Dermis blood vessel endothelial cell (primary cell): ENCODE measurements at places on chromosomes 12 and 14.
A peak's percentile ranks its signal among the peaks of the same experiment; 100 is the strongest.

DNA sequence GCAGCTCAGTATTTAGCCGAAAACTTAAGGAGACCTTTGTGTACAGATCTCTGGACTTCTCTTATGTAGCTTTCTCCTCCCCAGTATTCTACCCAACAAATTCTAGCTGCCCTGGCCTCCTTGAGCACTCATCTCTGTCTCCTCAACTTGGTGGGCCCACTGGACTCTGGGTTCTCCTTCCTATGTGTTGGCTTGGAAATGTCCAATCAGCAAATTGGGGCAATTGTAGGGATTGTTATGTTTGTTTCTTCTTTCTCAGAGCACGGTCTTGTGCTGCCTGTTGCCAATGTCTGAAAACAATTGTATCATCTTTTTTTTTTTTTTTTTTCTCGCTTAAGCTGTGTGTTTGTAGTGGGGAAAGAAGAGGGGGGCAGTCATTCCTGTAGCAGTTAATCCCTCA is 30.2 kb downstream of the NTN4 start:
- no peak for DNase-seq

DNA sequence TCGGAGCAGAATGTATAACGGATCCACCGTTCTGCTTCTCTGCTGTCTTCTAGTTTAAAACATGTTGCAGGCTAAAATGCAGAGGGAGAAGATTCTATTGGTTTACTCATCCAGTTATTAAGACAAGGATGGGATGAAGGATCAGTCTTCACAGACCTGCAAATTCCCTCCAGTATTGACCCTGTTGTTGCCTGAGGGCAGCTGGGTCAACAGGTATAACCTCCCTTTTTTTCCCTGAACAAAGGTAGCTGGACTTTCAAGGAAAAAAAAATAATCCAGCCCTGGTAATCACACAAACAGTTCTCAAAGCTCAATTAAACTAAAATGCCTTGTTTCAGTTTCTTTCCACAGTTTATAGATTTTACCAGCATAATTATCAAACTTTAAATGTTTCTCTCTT is 480.6 kb downstream of the ZFP36L1 start:
- DNase-seq, result no peak

DNA sequence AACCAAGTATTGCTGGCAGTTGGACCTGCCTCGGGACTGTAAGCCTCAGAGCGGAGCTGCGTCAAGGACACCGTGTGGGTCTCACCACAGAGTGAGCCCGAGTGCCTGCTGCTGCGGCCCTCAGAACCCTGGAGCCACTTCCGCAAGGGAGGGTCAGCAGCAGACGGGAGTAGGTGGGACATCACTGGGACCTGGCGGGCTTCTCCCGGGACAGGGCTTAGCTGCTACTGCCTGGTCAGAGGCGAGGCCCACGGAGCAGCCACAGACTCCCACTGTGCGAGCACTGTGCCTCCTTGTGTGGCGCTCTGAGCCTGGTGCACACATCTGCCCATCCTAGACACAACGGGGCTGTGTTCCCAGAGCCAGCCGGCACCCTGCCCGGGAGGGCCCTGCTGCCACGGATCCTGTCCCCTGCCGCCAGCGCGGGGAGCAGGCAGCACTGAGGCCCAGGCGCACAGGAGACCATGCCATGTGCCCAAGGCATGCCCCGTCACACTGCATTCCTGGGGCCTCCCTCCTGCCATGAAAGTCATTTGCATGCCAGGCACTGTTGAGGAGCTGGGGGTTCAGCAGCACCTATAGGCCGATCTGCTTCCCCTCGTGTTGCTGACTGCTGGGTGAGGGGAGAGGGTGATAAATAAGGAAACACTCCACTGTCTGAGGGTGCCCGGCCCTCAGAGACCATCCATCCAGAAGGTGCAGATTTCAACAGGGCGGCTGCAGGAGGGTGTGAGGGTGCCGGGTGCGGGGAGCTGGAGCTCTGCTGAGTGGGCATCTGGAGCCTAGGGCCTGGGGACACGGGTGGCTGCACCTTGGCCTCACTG is 10.0 kb downstream of the HIP1R start:
- no peak for DNase-seq

DNA sequence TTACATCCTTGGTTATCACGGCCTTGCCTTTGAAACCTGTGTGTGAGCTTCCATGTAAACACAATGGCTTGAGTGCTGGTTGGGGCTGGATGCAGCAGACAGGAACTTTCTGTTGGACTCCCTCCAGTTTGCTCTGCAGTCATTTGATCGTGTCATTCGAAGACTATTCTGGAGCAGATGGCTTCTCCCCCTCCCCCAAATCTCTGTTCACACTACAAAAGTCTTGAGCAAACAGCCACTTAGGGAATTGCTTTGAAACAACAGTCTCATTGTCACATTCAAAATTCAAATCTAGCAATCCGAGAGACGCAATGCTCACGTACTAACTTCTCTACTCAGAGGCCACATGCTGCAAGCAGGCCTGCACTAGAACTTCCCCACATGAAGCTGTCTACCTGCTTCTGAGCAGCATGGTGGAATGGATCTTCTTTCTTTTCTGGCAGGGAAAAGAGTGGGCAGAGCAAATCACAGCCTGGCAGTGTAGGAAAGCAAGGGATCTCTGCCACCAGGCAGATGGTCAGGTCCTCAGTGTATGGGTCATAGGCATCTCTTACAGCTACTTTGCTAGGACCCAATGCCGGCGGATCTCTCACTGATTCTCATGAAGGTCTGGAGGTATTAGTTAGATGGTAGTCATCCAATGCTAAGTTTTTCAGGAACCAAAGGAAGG is 214.2 kb downstream of the PPM1H start:
- peak; percentile 69 for DNase-seq

DNA sequence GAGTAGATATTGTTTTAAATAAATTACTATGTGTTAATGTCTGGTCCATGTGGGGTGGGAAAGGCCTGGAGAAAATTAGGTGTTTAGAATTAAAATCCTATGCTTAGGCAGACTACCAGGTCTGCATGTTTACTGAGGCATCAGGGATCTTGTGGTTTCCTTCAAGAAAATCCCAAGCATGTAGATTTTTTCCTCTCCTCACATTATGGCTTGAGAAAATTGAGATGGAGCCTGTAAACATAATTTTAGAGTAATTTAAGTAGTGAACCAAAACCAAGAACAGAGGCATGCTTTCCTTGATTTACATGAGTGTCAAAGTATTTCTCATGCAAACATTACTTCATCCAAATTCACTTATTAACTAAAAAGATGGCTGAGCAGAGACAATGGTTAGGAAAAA is 823.7 kb downstream of the AACS start:
- DNase-seq, result no peak

DNA sequence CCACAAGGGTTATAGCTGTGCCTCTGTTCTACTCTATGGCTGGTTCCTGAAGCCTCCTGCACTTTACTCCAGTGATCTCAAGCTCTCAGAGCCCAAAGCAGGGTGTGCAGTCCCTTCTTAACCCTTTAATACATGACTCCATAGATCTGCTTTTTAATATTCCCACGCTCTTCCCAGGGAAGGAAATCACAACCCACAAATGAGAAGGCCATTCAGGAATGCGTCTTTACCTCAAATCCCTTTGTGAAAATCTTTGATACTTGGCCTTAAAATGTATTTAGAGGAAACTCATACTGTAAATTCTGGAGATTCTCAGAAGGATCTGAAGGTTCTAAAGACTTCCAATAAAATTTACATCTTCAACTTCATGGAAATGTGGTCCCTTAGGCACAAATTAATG is 17.0 kb downstream of the NID2 start:
- no peak for DNase-seq

DNA sequence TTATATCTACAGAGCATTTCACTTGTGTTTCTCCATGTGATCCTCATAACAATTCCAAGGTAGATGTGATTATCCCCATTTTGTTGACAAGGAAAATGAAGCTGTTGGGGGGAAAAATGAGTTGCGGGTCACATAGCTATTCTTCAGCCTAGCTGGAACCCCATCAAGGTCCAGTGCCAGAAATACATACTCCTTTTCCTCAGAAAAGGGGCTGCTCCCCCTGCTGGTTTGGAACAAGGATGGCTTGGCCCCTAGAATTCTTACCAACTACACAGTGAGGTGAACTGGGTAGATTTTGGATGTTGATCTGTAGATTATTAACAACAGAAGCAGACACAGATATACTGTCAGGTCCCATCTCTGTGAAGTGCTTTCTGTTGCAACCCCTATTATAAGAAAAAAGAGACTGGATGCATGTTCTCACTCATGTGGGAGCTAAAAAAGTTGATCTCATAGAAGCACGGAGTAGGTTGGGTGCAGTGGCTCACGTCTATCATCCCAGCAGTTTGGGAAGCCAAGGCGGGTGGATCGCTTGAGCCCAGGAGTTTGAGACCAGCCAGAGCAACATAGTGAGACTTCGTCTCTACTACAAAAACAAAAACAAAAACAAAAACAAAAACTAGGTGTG is 8.9 kb downstream of the IKZF4 start:
- DNase-seq, result peak; percentile 82

- no peak for DNase-seq
Observed at GRCh38 chr14:80718940-80719339, 222.6 kb downstream of the CEP128 start.

DNA sequence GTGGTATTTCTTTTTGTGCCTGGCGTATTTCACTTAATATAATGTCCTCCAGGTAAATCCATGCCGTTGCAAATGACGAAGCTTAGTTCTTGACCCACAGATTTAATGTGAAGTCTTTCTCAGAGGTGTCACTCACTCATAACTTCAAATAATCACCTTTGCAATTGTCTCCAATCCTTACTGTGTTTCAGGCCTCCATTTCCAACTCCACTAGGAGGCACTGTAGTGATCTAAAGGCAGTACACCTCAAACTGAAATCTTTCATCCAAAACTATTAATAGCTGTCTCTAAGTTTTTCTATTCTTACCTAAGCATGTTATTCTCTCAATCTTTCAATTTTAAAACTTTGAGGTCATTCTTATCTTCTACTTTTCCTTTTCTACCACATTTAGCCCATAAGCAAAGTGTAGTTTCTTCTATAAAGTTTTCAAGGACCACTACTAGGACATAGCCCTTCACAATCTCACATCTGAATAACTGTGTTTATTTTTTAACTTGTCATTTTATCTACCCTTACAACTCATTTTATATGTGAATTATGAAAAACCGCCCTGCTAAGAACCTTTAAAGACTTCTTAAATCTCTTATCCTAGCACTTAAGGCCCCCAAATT is 25.5 kb upstream of the FBXO34 start:
- peak; percentile 64 for DNase-seq

- DNase-seq, result peak; percentile 71
Observed at GRCh38 chr12:106106892-106107291, 31.9 kb downstream of the NUAK1 start.

DNA sequence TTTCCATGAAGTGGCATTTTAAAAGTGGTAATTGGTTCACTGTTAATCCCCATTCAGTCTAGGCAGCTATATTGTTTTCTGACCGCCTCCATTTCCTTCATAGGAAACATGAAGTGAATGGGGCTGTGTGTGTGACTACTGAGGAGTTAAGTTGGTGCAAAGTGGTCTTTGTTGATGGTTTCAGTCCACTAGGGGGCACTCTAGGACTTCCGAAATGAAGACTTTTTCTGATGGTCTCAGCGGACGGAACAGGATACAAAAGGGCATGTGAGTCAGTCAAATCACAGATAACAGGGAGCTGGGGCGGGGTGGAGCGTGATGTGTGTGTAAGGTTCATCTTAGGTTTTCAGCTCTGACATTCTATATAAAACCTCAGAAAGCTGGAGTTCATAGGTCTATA is 240.1 kb upstream of the OR4E1 start:
- peak; percentile 96 for DNase-seq

DNA sequence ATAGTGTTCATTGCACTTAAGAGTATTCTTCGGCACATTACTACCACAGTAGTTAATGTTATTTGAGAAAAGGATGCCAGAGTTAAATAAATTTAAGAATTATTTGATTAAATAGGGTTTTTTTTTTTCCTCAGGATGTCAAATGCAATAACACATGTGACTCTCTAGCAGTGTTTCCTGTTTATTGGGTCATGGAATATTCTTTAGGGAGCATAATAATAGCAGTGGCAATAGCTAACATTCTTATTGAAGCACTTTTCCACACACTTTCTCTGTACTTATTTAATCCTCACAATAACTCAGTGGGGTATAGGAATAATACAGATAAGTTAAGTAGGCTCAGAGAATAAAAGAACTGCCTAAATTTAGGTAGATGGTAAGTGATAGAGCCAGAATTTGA is 44.3 kb downstream of the SCYL2 start:
- DNase-seq, result peak; percentile 54

- no peak for DNase-seq
Observed at GRCh38 chr12:75831402-75831801, 200.2 kb downstream of the PHLDA1 start.

GRCh38 chr12:76346236-76346635 is 2.0 kb downstream of the BBS10 start:
- DNase-seq, result no peak

DNA sequence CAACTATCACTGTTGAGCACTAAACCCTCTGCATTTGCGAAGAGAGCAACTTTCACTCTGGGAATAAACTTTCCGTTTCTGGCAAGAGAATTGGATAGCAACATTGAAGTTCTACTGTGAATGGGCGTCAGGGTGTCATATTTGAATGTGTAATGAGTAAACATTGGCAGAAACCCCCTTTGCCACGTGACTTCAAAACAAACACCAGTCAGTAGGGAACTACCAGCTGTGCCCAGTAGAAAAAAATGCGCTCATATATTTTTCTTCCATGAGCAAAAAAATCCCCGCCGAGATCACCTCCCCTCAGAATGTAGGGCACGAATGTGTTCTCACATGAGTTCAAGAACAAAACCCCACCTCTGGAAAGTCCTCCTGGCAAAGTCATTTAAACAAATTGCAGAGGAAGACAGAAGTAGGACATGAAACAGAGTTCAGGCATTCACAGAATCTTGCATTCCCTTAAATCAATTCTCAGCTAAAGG is 80.6 kb downstream of the BTG1 start:
- DNase-seq, result peak; percentile 30

- no peak for DNase-seq
Observed at GRCh38 chr12:27431185-27431584, 15.4 kb upstream of the SMCO2 start.

GRCh38 chr14:62006116-62006731 is 244.0 kb downstream of the SNAPC1 start:
- DNase-seq, result no peak

- DNase-seq, result peak; percentile 74
Observed at GRCh38 chr14:67674139-67674479, 323 bp downstream of the VTI1B start.

GRCh38 chr14:38056270-38056669 is 151.4 kb upstream of the SSTR1 start:
- DNase-seq, result peak; percentile 2

GRCh38 chr12:42332301-42333285 is 6.6 kb downstream of the PPHLN1 start:
- peak; percentile 73 for DNase-seq

GRCh38 chr12:109729371-109729781 is 15.8 kb downstream of the FAM222A start:
- DNase-seq, result no peak

- no peak for DNase-seq
Observed at GRCh38 chr14:94381149-94382030, 7.0 kb downstream of the SERPINA1 start.

GRCh38 chr14:24535737-24536136 is 27.7 kb upstream of the CMA1 start:
- DNase-seq, result no peak

GRCh38 chr14:53640695-53641094 is 315.9 kb downstream of the BMP4 start:
- DNase-seq, result no peak

GRCh38 chr12:38540156-38540555 is 223.6 kb downstream of the ALG10B start:
- DNase-seq, result no peak
